Stimulated activated CD8-positive, alpha-beta memory T cell treated with anti-CD3 and anti-CD28 coated beads, Interleukin-2, amount 100 ng/mL, for 1 hour (primary cell): ENCODE measurements at places on chromosomes 5 and 9.

DNA sequence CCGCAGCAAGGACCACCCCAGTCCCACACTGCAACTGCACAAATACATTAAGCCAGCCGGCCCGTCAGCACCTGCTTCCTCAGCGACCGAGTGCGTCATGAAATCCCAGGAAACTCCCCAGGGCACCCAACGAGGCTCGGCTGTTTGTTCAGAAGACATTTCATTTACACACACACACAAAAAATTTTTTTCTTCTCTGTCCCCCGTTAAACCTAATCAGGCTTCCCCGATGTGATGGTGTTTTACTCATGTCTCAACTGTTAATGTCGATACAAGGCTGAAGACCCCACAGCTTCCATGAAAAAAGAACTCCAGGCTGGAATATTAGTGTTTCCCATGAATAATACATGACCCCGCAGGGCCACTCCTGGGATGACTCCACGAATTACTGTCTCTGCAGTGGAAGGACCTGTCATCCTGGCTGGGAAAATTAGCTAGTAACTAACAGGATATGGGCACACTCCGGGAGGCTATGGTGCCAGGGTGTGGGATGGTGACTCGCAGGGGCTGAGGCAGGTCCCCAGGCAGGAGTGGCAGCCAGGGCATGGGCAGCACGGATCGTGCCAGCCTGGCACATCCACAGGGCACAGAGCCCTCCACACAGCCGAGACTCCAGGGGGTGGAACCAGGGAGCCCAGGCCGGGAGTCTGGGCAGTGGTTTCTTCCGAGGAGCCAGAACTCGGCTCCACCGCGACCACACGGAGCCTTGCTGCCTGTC lies 102.4 kb downstream of the VAV2 start:
- DNase-seq, result no peak

GRCh38 chr9:72949918-72950325 lies 2.9 kb downstream of the ALDH1A1 start:
- DNase-seq, result no peak

DNA sequence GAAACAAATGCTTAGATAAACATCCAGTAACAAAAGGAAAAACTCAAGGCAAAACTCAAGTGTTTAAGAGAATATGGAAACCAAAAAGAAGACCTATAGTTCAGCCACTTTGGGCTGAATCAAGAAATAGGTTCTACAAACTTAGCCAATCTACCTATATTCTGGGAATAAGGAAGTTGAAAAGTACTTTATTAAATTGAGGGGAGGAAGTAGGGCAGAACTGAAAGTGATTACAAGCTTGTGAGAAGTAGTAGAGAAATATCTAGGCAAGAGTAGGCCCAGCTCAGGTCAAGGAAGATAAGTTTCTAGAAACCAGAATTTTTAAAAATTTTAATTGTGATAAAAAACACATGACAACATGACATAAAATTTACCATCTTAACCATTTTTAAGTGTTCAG lies 384.8 kb upstream of the PCSK5 start:
- DNase-seq, result no peak

GRCh38 chr5:67374378-67374777 lies 177.8 kb upstream of the CD180 start:
- DNase-seq, result no peak

DNA sequence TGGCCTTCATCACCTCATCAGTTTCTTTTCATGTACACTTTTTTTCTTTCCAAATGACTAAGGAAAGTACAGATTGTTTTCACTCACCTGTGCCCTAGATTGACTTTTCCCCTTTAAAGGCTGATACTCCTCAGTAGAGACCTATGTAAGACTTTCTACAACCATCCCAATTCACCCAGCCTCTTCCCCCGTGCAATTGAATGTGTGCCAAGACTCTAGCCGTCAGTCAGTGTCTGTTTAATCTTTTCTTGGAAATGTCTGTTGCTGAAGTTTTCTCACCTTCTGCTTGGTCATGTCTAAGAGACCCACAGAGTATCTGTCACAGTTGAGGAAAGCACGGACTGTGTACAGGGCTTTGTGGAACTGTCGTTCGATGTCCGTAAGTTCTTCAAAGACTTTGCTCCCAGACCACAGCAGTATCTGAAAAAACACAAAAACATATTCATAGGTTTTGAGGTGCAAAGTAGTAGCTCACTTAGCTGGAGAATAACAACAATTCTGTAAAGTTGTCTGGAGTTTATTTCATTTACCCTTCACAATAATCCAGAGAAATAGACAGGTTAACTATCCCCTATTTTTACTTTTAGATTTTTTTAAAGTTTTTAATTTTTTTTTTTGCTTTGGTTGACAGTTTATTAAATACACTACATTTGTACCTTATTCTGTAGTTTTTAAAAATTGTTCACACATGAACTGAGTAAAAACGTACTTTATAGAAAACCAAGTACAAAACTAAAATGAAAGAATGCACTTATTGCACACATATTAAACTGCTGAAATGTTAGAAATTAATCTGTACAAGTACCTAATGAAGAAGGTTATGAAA lies 13.6 kb downstream of the PDE6A start:
- no peak for DNase-seq

DNA sequence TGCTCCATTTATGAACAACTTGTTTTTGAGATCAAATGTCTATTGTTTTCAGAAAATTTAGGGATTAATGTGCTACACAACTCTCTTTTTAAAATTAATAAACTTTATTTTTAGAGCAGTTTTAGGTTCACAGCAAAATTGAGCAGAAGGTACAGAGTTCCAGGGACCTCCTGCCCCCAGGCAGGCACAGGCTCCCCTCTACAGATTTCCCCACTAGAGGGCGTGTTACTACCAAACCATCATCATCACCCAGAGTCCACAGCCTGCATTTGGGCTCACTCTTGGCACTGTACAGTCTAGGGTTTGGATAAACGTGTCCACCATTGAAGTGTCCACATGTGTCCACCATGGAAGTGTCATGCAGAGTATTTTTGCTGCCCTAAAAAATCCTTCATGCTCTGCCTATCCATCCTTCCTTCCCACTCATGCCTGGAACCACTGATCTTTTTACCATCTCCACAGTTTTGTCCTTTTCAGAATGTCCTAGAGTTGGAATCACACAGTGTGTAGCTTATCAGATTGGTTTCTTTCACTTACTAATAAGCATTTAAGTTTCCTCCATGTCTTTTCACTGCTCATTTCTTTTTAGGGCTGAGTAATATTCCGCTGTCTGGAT lies 61.7 kb downstream of the MRPL36 start:
- DNase-seq, result no peak

GRCh38 chr5:113150821-113151220 lies 174.2 kb downstream of the DCP2 start:
- DNase-seq, result no peak

DNA sequence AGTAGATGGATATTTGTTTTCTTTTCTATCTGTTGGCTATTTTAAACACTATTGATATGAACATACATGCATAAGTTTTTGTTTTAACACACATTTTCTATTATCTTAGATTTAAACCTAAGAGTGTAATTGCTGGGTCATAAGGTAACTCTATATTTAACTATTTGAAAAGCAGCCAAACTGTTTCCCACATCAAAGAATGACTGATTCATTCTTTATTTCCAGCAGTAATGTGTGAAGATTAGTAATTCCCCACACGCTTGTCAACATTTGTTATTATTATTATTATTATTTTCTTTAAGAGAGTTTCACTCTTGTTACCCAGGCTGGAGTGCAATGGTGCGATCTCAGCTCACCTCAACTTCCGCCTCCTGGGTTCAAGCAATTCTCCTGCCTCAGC lies 1495.8 kb downstream of the EFNA5 start:
- DNase-seq, result no peak

DNA sequence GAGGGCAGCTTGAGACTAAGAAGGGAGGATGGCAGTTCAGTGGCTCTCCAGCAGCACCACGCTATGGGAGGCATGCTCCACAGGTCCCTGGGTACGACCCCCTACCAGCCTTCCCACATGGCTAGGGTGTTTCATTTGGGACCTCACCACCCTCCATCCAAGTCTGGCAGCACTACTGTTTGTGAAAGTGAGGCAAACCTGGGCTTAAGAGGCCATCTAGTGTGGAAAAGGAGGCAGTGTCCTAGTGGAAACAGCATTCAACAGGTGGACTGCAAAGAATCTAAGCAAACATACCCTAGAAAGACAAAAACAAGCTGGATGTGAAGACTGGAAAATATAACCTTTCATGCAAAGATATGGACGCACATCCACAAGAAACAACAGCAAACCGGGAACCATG lies 4.8 kb upstream of the C5orf47 start:
- DNase-seq, result no peak

GRCh38 chr5:36666986-36667385 lies 60.6 kb downstream of the SLC1A3 start:
- DNase-seq, result no peak

DNA sequence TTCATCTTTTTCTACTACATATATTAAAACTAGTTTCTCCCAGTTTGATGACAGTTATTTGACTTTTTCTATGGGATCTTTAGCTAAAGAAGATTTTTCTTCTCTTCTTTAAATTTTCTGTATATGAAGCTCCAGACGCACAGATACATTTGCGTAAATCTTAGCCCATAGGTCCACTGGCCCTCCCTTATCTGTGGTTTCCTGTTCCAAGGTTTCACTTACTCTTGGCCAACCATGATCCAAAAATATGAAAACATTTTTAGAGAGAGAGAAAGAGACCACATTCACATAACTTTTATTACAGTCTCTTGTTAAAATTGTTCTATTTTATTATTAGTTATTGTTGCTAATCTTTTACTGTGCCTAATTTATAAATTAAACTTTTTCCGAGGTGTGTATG lies 270.2 kb upstream of the DAPK1 start:
- DNase-seq, result no peak

GRCh38 chr9:92538541-92538940 lies 2.8 kb upstream of the ECM2 start:
- no peak for DNase-seq

- no peak for DNase-seq
These were observed 48.0 kb downstream of the RUSC2 start for GRCh38 chr9:35537913-35538312.

- DNase-seq, result no peak
These were observed 18.3 kb upstream of the F2R start for GRCh38 chr5:76697670-76698069.

DNA sequence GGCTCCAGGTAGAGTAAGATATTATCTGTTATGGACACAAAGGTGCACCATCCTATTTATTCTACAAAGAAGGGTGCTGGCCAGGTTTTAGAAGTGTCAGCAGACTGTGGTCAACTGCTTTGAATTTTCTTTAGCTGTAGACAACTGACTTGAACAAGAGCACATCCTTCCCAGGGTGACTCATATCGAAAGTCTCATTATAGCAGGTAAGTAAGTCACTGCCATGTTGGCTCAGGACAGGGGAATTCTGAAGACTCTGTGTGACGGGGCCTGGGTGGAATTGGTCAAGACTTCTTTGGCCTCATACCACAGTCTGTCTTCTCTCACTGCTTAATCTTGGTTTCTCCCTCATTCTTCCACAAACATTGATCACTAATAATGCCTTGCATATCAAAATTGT lies 214.5 kb upstream of the CDH9 start:
- DNase-seq, result no peak

DNA sequence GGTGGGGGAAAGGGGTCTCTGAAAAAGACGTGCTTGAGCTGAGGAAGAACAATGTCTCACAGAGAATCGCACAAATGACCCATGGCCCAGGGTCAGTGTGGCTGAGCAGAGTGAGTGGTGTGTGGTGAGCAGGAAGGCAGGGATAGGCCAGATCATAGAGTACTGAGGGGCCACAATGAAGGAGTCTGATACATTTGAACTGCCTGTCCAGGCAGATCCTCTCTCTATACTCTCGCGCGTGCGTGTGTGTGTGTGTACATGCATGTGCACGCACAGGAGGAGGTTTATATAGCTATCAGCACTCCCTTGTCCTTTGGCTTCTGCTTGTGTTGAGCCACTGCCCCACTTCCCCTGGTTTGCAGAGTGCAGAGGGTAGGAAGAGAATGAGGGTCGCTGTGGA lies 294.0 kb downstream of the ZNF608 start:
- DNase-seq, result no peak

DNA sequence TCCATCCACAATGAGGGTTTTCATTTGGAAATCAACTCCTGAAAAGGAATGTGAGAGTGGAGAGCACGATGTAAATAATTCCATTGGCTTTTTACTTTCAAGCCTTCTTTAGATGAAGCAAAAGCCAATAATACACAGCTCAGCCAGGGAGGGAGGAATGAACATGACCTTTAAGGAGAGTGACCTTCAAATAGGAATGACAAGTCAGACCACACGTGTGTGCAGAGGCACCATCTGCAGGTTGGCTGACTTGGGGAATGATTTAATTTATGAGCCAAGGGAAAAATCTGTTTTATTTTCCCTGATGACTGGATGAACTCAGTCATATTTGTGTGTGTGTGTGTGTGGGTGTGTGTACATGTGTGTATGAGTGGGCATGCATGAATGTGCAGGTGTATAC lies 64.5 kb downstream of the RASEF start:
- DNase-seq, result no peak

DNA sequence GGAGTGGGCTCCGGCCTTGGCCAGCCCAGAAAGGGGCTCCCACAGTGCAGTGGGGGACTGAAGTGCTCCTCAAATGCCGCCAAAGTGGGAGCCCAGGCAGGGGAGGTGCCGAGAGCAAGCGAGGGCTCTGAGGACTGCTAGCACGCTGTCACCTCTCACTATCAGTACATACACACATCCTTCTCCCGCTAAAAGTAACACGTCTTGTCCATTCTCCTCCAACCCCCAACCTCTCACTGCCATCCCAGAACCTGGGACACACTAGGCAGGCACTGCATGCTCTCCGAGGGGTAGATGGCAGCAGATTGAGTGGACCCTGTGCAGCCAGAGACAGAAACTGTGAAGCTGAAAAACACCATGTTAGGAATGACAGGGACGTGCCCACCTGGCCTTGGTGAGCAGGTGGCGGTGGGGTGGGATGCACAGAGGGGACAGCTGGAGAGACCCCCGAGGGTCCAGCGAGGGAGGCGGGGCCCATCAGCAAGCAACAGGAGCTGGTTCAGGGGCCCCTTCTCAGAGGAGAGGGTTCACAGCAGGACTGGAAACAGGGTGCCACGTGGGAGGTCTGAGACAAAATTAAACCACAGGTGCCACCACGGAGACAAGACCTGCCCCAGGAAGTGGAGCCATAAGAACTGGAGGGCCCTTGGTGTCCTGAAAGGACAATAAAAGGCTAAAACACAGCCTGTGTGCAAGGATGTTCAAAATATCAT lies 16.9 kb downstream of the SEMA4D start:
- DNase-seq, result no peak

DNA sequence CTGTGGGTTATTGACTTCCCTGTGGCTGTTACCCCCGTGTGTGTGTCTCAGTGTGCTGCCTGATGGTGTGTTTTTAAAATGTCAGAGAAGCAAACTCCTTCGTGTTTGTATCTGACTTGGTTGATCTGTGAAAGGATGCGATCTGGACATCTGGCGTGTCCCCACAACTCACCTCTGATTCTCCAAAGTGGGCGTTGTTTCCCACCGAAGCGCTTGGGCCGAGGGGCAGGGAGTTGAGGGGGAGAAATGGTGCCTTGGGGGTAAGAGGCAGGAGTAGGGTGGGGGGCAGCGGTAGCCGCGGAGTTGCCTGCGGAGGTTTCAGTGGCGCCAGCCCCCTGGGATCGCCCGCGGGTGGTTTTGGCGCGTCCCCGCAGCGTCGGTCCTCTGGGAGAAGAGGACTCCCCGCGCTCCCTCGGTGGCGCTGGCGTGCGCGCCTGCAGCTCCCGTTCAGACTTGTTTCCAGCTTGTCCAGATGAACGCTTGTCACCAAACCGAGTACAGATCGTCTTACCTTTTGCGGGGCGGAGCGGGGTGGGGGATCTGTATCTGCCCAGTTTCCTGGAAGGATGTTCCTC lies 1.1 kb downstream of the MAST4 start:
- DNase-seq, result no peak
